GM12878 (cell line): ENCODE measurements at places on chromosomes 1 and 21.

GRCh38 chr1:243216741-243217140 is 38.3 kb downstream of the CEP170 start:
- DNase-seq, result no peak

DNA sequence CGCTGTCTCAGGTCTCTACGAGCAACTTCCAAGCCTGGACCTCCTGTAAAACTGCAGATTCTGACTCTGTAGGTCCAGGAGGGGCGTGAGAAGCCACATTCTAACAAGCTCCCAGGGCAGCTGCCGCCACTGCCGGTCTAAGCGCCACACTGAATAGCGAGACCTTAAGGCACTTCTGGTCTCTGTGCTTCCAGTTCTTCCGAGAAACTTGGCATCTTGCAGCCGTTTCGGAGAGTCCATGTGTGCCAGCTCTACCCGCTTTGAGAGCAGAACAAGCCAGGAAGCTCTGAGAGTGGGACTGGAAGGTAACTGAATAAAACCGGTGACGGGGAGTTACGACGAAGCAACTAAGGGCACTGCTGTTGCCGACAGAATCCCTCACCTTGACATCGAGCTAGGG is 12.5 kb downstream of the AGT start:
- DNase-seq, result no peak

GRCh38 chr1:58162952-58163550 is 383.5 kb downstream of the OMA1 start:
- DNase-seq, result no peak

GRCh38 chr1:40338745-40339419 is 21.8 kb upstream of the COL9A2 start:
- peak; percentile 76 for DNase-seq

DNA sequence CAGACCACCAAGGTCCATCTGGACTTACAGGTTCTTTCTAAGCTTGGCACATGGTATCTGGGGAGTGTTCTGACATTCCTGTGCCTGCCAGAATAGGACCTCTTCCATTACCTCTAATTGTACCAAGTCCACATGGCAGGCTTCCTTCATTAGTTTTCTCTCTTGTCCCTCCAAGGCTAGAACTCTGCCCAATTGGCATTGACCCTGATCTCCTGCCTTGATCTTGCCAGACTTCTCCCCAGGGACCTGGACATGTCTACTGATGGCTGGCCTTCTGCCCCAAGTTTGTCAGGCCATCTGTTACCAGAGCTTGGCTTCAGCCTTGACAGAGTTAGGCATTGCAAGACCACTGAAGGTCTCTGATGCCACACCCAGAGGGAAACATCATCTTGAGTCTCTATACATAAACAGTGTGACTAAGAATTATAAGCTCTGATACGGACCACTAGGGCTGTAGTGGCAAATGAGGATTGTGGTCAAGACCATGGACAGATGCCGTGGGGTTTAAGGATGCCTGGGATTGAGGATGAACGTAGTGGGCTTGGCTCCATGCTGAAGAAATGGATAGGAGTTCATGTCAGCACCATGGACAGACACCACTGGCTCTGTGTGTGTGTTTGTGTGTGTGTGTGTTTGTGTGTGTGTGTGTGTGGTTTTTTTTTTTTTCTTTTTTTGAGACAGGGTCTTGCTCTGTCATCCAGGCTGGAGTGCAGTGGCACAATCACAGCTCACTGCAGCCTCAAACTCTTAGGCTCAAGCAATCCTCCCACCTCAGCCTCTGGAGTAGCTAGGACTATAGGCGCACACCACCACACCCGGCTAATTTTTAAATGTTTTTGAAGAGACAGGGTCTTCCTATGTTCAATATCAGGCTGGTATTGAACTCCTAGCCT is 19.5 kb upstream of the PSMB2 start:
- DNase-seq, result no peak

- no peak for DNase-seq
These were observed 60.3 kb downstream of the FH start for GRCh38 chr1:241459186-241459802.

DNA sequence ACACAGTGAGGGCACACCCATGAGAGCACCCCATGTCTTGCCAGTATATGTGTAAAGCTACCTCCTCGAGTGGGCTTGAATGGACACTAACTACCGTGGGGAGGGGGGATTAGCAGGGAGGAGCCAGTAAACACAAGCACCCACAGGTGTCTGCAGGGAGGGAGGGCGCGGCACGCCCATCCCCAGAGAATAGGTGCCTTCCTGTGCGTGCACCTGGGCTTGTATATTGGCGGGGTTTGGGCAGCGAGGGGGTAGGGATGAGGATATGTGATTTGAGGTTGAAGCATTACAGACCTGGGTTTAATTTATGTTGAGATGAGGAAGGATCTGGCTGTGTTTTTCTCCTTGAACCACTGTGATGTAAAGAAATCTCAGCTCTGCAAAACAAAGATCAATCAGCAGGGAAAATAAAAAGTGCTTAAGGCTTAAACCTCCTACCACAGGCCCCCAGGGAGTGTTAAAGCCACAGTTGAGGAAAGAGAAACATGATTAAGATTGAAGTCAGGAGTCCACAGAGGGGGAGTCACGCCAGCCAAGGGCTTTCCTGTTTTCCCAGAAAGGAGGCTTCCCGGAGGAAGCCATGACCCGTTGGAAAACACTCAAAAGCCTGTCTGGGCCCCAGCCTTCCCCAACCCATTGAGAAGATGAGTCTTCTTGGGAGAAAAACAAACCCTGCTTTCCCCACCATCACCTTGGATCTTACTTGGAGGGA is 80.0 kb downstream of the CAMK2N1 start:
- no peak for DNase-seq

DNA sequence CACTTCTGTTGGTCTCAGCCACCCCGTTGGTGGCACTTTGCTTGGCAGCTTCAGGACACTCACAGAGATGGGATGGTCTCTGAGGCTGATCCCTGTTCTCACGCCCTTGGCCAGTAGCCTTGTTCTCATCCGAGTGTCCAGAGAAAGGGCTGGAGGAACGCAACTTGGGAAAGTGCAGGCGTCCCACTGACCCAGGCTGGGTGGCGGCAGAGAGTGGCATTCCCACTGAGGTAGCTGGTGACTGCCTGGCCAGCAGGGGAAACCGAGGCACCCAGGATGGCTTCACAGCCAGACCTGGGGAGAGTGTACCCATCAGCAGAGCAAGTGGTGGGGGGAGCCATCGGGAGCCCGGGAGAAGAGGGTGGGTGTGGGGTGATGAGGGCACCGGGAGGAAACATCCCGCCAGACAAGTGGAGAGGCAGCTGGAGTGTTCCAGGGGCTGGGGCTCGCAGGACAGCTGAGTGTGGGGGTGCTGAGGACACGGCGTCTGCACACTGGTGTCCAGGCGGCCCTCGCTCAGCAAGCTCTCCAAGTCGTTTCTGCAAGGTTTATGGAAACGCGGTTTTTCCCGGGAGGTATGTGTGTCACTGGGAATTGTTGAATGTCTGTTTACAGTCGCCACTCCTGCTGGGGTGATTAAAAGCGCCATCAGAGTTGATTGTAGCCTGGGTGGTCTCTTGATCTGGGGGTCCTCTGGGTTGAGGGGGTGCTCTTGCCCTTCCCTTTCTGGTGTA is 97.8 kb downstream of the SIK1 start:
- no peak for DNase-seq

DNA sequence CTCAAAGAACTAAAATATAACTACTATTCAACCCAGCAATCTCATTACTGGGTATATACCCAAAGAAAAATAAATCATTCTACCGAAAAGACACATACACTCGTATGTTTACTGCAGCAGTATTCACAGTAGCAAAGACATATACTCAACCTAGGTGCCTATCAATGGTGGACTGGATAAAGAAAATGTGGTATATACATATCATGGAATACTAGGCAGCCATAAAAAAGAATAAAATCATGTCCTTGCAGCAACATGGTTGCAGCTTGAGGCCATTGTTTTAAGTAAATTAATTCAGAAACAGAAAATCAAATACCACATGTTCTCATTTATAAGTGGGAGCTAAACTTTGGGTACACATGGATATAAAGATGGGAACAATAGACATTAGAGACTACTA is 266.2 kb upstream of the POU3F1 start:
- DNase-seq, result no peak

DNA sequence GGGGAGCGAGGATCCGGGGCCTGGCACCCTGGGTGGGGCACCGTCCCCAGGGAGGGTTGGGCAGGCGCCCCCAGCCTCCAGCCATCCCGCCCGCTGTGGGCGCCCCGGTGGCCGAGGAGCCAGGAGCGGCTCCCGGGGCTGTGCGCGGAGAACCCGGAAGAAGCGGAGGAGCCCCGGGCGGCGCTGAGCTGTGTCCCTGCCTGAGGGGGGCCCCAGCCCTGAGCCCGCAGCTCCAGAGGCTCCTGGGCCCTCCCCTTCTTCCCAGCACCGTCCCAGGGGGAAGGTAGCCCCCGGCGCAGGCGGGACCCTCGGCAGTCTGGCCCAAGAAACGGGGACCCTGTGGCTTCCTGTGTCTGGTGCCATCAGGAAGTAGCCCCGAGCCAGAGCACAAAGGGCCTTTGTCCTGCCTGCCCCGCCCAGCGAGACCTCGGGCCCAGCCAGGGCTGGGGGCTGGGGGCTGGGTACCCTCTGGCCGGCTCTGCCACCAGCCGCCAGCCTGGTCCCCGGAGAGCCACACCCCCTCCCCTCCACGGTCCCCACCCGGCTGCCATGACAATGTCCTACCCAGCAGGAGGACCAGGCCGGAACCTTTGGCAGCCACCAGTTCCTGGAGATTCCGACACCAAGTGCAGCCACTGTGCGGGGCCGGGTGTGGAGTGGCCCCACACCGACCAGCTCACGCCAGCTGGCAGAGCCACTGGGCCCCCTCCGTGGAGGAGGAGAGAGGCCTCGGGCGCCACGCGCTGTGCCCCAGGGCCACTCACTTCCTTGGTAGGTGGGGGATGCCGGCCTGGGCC is 15.6 kb upstream of the TTLL10 start:
- no peak for DNase-seq

- DNase-seq, result no peak
These were observed 379.8 kb upstream of the RUNX1 start for GRCh38 chr21:35428937-35429336.

- no peak for DNase-seq
These were observed 92.2 kb downstream of the CDC7 start for GRCh38 chr1:91592716-91593477.

DNA sequence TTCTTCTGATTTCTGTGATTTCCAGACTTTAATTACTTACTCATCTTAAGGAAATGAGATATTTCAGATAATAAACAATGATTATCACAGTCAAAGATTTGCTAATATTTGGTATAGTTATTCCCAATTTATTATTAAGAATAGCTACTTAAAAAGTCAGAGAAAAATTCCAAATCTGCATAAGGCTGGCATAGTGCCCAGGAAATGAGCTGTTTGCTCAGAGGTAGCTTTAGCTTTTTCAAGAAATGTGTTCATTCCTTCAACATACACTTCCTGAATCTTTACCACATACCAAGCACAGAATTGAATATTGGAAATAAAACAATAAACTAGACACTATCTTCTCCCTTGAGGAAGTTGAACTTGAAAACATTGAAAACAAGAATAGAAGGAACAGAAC is 44.3 kb upstream of the KCNK1 start:
- no peak for DNase-seq

GRCh38 chr21:28590676-28591075 is 402.0 kb downstream of the LTN1 start:
- DNase-seq, result no peak

DNA sequence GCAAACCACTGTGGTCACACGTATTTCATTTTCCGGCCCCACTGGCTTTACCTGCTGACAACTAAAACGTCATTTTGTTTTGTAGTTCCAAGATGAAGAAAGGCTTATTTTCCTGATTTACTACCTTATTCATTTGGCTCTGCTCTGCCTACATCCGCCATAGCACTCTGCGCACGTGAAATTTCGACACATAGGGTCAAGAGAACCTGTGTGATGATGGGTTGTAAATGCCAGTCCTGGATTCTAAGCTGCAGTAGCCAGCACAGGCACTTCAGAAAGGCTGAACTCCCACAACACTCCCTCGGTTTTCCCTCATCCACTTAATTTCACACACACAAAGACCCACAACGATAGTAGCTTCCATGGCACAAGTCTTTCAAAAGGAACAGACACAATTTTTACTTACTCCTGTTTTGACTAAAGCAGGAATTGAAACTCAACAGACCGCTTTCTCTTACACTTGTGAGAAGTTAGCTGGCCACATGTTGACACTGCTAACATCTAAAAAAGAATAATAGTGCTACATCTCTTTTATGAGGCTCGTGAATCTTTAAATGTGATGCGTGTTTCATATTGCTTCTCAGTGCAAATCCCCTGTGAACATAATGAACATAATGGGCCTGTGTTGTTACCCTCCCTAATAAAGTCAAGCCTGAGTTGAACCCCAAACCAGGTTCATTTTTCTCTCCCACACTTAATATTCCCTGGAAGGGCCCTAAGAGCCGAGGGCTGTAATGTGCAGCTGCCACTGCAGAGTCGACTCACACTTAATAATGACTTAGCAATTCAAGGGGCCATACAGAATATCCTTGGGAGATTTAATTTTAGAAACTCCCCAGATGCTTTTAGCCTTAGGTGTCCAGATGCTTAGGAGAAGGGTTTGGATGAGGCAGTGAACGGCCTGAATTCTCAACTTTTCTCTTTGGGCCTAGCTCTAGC is 1.5 kb upstream of the RUNX1 start:
- no peak for DNase-seq

DNA sequence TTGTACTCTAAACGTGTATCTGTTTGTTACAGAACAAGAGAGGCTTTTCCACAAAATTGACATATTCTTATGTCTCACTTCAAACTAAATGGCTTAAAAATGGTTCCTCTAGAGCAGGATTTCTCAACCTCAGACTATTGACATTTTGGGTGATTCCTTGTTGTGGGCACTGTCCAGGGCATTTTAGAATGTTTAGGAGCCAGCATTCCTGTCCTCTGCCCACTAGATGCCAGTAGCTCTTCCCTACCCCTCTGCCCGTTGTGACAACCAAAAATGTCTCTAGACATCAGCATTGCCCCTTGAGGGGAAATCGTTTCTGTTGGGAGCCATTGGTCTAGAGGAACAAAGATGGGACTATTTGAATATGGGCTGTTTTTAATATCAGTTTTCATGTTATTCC is 17.3 kb downstream of the SMAP2 start:
- DNase-seq, result no peak

GRCh38 chr1:78061825-78062523 is 16.2 kb downstream of the GIPC2 start:
- DNase-seq, result no peak

GRCh38 chr1:115753830-115754229 is 14.7 kb downstream of the CASQ2 start:
- no peak for DNase-seq

DNA sequence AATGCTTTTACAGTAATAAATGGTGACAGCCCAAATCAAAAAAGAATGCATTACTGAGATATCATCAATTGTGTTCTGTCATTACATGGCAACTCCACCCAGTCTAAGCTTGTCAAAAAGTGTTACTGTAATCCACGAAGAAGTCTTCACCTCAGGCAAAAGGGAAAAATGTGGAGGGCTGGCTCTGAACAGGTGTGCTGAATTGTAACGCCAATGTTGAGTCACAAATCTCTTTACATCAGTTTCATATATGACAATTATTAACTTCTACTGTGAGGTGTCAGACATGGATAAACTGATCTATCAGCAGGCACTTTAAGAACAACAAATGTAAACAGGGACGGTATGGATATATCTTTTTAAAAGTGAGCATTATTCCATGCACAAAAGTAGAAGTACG is 98.5 kb upstream of the DMRTA2 start:
- no peak for DNase-seq
